Type B pancreatic cell (in vitro differentiated cells): ENCODE measurements at places on chromosomes 5 and 9.

DNA sequence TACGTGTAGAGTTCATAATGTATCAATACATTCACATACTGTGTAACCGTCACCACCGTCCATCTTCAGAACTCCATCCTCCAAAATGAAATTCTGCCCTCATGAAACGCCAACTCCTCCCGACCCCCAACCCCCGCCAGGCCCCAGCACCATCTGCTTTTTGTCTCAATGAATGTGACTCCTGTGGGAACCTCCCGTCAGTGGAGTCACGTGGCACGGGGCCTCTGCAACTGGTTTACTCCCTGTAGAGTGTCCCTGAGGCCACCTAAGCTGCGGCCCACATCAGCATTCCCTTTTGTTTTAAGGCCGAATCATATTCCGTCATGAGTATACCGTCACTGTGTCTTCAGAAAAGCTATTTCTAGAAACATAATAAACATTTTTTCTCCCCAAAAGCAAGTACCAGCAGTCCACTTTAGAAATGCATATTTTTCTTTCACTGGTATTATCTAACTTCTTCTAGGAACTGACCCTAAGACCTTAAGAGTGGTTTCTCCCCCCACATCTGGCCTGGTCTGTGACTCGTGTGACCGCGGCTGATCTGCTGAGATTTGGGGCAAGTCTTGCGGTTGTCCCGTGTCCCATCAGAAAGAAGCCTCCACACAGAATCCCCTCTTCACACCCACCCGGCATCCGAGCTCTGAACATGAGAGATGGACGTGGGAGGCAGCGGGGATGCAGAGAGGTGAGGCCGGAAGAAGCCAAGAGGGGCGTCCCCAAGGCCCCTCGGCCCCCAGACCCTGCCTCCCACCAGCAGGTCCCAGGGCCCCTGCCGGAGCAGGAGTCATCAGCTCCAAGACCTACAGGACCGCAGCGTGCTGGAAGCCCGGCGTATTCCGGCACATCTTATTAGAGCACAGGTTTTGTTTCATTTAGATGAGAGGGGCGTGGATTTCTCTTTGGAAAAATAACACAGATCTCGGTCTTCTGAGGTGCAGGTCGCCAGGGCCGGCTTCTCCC lies 38.3 kb downstream of the SLC6A3 start:
- DNase-seq: no peak

DNA sequence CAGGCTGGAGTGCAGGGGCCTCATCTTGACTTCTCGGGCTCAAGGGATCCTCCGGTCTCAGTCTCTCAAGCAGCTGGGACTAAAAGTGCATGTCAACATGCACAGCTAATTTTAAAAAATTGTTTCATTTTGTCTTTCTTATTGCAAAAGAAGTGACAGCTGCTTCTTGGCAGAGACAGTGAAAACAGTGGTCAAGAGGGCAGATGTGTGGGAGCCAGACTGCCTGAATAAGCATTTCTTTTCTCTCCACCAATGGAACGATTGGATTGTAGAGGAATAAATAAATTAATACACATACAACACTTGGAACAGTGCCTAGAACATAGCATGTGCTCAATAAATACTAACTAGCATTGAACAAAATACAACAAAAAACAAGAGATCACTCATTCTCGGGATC lies 27.4 kb upstream of the KIF4B start:
- DNase-seq: no peak

DNA sequence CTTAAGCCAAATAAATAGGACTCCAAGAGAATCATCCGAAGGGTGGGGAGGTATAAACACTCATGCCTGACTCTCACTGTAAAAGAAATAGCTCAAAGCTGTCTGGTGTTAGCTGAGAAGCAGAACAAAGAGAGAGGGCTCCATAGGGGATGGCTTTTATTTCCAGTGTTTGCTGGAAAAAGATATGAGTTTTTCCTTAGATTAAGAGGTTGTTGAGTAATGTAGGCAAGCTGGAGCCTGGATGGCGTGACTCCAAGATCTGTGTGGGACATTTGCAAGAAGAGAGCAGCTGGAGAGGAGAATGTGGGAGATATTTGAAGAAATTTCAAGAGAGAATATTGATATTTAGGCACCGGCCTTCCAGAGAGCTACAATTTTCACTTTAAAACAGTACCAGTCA lies 793.7 kb upstream of the RGMB start:
- no peak for DNase-seq

DNA sequence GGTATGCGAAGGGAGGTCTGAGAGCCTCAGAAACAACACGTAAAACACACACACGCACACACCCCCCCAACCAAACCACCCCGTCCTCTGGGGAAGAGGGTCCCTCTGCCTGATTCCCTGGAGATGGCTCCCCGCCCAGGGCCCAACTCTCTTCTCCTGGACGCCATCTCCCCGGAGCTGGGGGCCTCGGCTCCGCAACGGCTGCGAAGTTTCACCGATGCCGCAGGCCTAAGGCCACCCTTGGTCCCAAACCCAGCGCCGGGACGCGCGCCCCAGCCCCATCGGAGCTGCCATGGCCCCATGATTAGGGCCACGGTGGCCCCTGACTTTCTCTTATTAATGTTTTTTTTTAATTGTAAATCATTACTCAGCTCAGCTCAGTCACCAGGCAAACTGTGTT lies 181.4 kb upstream of the TBCA start:
- no peak for DNase-seq
